SJSA1 (cell line): ENCODE measurements at places on chromosomes 12 and 14. TPM values are rescaled to one million over a fixed set of nuclear protein-coding genes. Genes with fewer than 3 reads are reported as not detected.

- H3K27ac ChIP-seq, result no peak overlapping the region
- H3K4me1 ChIP-seq, result 0 out of 2 replicates have a peak, but pooled peaks cover 5% of the 10 kb centered on the region
- no peak overlapping the region for H3K4me3 ChIP-seq
- no peaks in the 10 kb centered on the region for H3K36me3 ChIP-seq
- no peaks in the 10 kb centered on the region for H3K27me3 ChIP-seq
Measured at GRCh38 chr12:90064852-90065801, 356.5 kb upstream of the ATP2B1 start.

Gene SMCO2
- not detected in 2 replicates for total RNA-seq

Gene RPL10L
- total RNA-seq, result not detected in 2 replicates

Gene SLC17A8
- total RNA-seq, result not detected in 2 replicates

GRCh38 chr14:25046301-25046943 lies 3.5 kb downstream of the STXBP6 start:
- no peak overlapping the region for H3K27ac ChIP-seq
- no peak overlapping the region for H3K4me3 ChIP-seq
- H3K4me1 ChIP-seq, result peaks cover 10% of the 10 kb centered on the region

Gene KCNC2
- not detected in 2 replicates for total RNA-seq

GRCh38 chr14:31965071-31965734 lies 111.9 kb upstream of the ARHGAP5 start:
- DNase-seq, result no peak
- no peaks in the 10 kb centered on the region for H3K36me3 ChIP-seq
- no peaks in the 10 kb centered on the region for H3K27me3 ChIP-seq
- no peak overlapping the region for H3K27ac ChIP-seq
- H3K4me1 ChIP-seq, result peaks cover 5% of the 10 kb centered on the region; the same call in 1 of the 2 replicates

Gene KRT71
- total RNA-seq, result not detected in 2 replicates

Gene BEGAIN
- total RNA-seq, result not detected in 2 replicates

DNA sequence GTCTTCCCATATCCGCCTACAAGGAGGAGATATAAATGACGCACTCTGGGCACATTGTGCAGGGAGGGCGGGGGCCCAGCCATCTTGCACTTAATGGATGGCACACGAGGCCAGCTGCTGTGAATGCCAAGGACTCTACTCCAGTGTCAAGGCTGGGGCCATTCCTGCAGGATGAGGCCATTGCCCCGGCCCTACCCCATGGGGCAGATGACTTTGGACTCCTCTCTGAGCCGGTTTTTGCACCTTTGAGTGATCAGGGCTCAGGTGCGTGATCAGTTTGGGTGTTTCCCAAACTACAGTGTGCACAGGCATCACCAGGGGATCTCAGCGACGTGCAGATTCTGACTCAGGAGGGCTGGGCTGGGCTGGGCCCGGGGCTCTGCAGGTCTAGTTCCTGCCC lies 16.1 kb downstream of the MMAB start:
- H3K4me1 ChIP-seq, result no peaks in the 10 kb centered on the region
- H3K27ac ChIP-seq, result no peak overlapping the region
- no peak for DNase-seq
- no peak overlapping the region for H3K4me3 ChIP-seq
- peaks cover 10% of the 10 kb centered on the region; the same call in 1 of the 2 replicates for H3K27me3 ChIP-seq
- H3K36me3 ChIP-seq, result no peaks in the 10 kb centered on the region

- H3K4me1 ChIP-seq, result peaks cover 5% of the 10 kb centered on the region
- no peak for DNase-seq
- no peak overlapping the region for H3K27ac ChIP-seq
- no peak overlapping the region for H3K4me3 ChIP-seq
Measured at GRCh38 chr12:43106355-43106754, 445.6 kb downstream of the ADAMTS20 start.

GRCh38 chr14:99596772-99597171 lies 7.2 kb downstream of the CCDC85C start:
- no peak for DNase-seq
- peaks cover 14% of the 10 kb centered on the region for H3K36me3 ChIP-seq
- peaks cover 30% of the 10 kb centered on the region for H3K4me1 ChIP-seq
- H3K27ac ChIP-seq, result no peak overlapping the region
- no peak overlapping the region for H3K4me3 ChIP-seq

- no peaks in the 10 kb centered on the region for H3K27me3 ChIP-seq
- DNase-seq, result no peak
- H3K36me3 ChIP-seq, result peaks cover 65% of the 10 kb centered on the region
- H3K4me3 ChIP-seq, result no peak overlapping the region
- no peak overlapping the region for H3K27ac ChIP-seq
- H3K4me1 ChIP-seq, result peaks cover 24% of the 10 kb centered on the region
Measured at GRCh38 chr14:49615776-49616175, 4.7 kb downstream of the RPL36AL start.

GRCh38 chr12:120399531-120399930 lies 30.6 kb upstream of the MSI1 start:
- no peak overlapping the region for H3K27ac ChIP-seq
- no peak overlapping the region for H3K4me3 ChIP-seq
- H3K4me1 ChIP-seq, result no peaks in the 10 kb centered on the region
- H3K27me3 ChIP-seq, result peaks cover 14% of the 10 kb centered on the region

Gene DNAJC22
- total RNA-seq, result 6.3 and 9.6 TPM in 2 replicates

- H3K27ac ChIP-seq, result peak overlapping the region; percentile 100
- peak; percentile 93 for DNase-seq
- H3K27me3 ChIP-seq, result no peaks in the 10 kb centered on the region
- H3K4me1 ChIP-seq, result peaks cover 49% of the 10 kb centered on the region
- H3K4me3 ChIP-seq, result no peak overlapping the region
- H3K36me3 ChIP-seq, result no peaks in the 10 kb centered on the region
Measured at GRCh38 chr12:52280319-52280795, 5.9 kb downstream of the KRT86 start.

Gene GPRC5D
- total RNA-seq, result not detected in 2 replicates

Gene AP1G2
- total RNA-seq, result 0.74 and 1.1 TPM in 2 replicates

- no peaks in the 10 kb centered on the region for H3K4me1 ChIP-seq
- no peak overlapping the region for H3K27ac ChIP-seq
- H3K36me3 ChIP-seq, result no peaks in the 10 kb centered on the region
Measured at GRCh38 chr14:64952598-64953309, 10.2 kb upstream of the GPX2 start.

- no peak for DNase-seq
- no peaks in the 10 kb centered on the region for H3K36me3 ChIP-seq
- no peaks in the 10 kb centered on the region for H3K4me1 ChIP-seq
- no peak overlapping the region for H3K27ac ChIP-seq
Measured at GRCh38 chr12:5915511-5915910, 29.5 kb downstream of the ANO2 start.

DNA sequence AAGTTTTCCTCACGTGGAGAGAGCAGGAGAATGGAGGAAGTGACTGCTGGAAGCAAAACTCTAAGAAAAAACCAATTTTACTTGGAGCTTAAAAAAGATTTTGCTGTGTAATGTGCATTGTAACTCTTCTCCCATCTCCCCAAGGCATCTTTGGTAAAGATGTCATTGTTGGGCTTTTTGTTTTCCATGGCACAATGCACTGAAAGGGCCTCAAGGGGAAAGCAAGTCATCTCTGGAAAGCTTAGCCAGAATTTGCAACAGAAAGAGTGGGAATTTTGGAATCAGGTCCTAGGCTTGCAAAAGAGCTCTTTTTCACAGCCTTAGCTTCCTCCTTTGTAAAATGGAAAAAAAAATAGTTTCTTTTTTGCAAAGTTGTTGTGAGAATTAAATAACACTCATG lies 7.9 kb upstream of the PPM1A start:
- no peak overlapping the region for H3K27ac ChIP-seq
- H3K4me1 ChIP-seq, result no peaks in the 10 kb centered on the region
- H3K4me3 ChIP-seq, result no peak overlapping the region
- DNase-seq, result no peak

Gene TMTC1
- 0.21 TPM in 1 of 2 replicates, not detected in the other for total RNA-seq

GRCh38 chr14:30132196-30132595 lies 204.5 kb upstream of the PRKD1 start:
- H3K4me1 ChIP-seq, result no peaks in the 10 kb centered on the region
- H3K36me3 ChIP-seq, result no peaks in the 10 kb centered on the region
- H3K27me3 ChIP-seq, result no peaks in the 10 kb centered on the region
- no peak overlapping the region for H3K4me3 ChIP-seq

- no peak overlapping the region for H3K4me3 ChIP-seq
- no peaks in the 10 kb centered on the region for H3K36me3 ChIP-seq
- H3K27me3 ChIP-seq, result no peaks in the 10 kb centered on the region
- no peaks in the 10 kb centered on the region for H3K4me1 ChIP-seq
- H3K27ac ChIP-seq, result no peak overlapping the region
Measured at GRCh38 chr12:75773377-75773776, 258.2 kb downstream of the PHLDA1 start.

- no peaks in the 10 kb centered on the region for H3K4me1 ChIP-seq
- H3K36me3 ChIP-seq, result no peaks in the 10 kb centered on the region
- H3K27me3 ChIP-seq, result no peaks in the 10 kb centered on the region; the same call in 1 of the 2 replicates
Measured at GRCh38 chr12:58513852-58514251, 406.5 kb downstream of the LRIG3 start.
